ENCODE measurements at places on chromosomes 16 and 17.

DNA sequence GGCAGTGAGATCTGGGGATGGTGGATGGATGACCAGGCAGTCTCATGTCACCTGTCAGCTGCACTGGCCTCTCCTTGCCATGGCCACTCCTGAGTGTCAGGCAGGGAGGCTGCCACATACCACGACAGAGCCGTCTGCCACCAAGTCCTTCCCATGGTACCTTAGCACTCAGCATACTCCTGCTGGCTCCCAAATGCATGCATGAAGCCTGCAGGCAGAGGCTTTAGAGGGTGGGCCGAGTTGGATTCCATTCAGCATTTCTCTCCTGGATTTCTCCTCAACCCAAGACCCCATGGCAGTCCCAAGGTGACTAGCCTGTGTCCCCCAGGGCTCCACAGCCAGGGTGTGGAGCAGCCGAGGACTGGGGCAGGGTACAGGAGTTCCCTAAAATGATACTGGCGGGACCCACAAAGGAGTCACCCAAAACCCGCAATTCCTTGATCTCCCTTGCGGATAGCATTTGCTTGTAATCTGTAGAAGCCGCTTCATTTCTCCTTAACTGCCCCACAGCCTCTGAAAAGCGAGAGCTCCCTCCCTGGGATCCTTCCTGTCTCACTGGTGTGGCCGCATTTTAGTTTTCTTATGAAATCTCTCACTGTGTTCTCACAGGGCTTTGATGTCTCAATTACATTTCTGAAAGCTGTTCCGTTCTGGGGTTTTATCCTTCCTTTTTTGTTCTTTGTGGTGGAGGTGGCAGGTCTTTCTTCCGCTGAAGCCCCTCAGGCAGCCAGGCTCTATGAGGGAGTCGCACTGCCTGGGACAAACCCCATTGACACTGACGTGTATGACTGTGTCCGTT lies 141.4 kb downstream of the SOCS1 start:
- no peak for DNase-seq

DNA sequence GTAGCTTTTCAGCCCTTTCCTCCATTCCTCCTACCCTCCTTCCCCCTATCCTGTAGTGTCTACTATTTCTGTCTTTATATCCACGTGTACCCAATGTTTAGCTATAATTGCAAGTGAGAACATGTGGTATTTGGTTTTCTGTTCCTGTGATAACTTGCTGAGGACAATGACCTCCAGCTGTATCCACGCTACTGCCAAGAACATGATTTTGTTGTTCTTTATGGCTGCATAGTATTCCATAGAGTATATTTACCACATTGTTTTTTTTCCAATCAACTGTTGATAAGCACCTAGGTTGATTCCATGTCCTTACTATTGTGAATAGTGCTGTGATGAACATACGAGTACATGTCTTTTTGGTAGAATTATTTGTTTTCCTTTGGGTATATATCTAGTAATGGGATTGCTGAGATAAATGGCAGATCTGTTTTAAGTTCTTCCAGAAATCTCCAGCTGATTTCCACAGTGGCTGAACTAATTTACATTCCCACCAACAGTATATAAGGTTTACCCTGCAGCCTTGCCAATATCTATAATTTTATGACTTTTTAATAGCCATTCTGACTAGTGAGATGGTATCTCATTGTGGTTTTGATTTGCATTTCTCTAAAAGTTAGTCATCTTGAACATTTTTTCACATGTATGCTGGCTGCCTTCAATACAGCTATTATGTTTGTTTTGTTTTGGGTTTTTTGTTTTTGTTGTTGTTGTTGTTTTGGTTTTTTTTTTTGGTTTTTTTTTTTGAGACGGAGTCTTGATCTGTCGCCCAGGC lies 10.9 kb upstream of the COPRS start:
- DNase-seq, result no peak

GRCh38 chr16:84555418-84556196 lies 51.1 kb upstream of the MEAK7 start:
- DNase-seq, result no peak

GRCh38 chr16:49776734-49777133 lies 79.2 kb downstream of the ZNF423 start:
- DNase-seq, result no peak

- DNase-seq, result no peak
These were observed 1.8 kb downstream of the CACNB1 start for GRCh38 chr17:39195568-39196160.

DNA sequence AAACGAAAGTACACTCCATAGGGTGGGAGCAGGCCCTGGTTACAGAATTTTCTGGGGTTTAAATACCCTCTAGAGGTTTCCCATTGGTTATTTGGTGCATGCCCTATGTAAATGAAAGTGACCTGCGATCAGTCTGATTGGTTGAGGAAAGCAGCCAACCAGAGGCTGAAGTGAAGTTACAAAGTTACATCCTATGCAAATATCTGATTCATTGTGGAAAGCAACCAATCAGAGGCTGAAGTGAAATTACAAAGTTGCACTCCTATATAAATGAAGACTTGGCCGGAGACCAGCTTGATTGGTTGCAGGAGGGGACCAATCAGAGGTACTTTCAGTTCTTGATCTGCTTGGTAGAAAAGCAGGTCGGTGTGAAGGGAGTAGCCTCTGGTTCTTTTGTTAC lies 24.4 kb downstream of the NAA60 start:
- no peak for DNase-seq

GRCh38 chr17:12250973-12251372 lies 230.3 kb downstream of the MAP2K4 start:
- DNase-seq, result no peak

DNA sequence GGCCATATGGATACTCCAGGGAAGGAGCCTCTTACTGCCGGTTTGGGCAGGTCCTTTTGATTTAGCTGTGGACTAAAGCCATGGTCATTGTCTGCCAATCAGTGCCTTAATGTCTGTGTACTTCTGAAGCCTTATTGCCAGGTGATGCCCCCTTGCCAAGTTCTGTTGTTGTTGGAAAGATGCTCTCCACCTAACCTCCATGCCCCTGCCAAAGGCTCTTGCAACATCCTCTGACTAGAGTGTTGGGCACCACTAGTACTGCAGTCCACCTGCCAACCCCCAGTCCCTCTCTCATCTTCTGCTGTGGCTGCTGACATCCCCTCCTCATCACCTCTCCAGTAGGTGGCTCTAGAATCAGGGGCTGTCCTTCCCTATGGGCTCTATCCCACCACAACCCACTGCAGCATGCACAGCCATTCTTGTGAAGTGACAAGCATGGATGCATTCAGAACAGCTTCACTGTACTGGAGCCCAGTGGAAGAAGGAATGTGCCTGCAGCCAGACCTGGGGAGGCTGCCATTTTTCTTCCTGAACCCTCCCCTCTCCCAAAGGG lies 375.3 kb upstream of the CDH5 start:
- DNase-seq, result no peak

DNA sequence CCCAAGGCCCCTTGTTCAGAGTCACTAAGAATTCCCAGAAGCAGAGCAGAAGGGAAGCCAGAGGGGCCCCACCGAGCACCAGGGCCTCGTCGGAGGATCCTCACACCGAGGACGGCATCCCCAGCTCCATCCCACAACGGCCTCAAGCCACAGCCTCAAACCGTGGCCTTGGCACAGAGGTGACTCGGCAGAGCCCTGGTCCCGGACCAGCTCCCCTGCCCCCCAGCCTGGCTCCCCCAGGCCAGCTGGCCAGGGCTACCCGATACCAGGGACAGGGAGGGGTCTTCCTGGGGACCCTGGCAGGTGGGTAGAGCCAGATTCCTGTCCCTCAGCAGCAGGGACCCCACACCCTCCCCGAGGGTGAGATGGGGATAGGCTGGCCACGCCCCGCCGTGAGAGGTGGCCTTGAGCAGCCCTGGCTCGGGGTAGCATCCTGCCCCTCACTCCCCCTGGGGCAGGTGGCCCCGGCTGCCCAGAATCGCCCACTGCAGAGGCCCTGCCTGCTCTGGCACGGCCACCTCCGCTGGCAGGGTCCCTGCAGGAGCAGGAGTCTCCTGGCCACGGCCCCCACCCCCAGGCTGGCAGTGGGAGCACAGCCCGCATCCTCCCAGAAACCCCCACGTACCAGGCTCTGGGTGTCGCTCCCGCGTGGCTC lies 5.6 kb upstream of the PVALEF start:
- no peak for DNase-seq

DNA sequence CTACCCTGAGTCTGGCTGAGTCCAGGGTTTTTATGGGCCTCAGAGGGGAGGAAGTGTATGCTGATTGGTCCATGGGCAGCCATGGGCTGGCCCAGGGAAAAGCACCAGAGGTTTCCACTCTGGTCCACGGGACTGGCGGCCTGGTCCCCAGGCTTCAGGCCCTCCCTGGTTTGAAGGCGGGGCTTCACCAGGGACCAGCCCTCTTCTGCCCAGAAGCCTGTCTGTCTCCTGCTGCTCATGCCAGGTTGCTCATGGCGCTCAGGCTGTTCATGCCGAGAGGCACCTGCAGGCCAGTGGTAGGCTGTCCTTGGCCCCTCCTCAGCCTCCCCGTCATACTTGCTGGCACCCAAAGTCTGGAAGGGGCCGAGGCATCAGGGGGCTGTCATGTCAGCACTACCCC lies 45.0 kb upstream of the CLEC19A start:
- no peak for DNase-seq

GRCh38 chr17:80381416-80381923 lies 33.5 kb upstream of the ENDOV start:
- DNase-seq, result no peak

GRCh38 chr16:78770353-78771091 lies 671.1 kb downstream of the WWOX start:
- no peak for DNase-seq

DNA sequence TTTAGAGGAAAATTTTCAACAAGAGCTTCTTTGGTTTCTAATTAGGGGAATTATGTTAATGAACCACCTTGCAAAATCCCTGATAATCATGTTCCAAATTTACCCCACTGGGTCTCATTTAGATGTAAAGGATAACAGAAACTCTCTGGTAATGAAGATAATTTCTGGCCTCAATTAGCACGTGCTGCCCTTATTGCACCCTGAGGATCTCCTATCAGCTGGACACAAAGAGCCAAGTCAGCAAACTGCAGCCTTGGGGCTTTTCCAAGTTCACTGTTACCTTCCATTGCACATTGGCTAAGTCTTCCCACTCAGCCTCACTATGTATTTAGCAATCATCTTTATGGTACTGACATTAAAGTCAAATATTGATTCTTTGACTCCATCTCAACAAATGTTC lies 78.1 kb downstream of the GP2 start:
- no peak for DNase-seq

DNA sequence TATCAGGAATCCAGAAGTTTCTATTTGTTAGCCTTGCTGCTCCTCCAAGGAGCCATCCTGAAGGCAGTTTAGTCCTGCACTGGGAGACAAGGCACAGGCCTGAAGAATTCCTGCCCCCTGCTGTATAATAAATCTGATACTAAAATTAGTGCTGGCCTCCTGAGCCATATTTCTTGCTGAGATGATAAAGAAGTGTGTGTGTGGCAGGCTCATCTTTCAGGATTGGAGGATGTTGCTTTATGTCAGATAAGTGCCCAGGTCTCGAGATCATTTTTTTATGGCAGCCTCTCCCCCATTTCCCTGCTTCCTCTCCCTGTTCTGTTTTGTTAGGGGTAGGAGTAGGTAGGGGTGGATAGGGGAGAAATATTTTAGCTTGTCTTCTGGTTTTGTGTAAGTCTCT lies 26.0 kb downstream of the MSI2 start:
- DNase-seq, result no peak

DNA sequence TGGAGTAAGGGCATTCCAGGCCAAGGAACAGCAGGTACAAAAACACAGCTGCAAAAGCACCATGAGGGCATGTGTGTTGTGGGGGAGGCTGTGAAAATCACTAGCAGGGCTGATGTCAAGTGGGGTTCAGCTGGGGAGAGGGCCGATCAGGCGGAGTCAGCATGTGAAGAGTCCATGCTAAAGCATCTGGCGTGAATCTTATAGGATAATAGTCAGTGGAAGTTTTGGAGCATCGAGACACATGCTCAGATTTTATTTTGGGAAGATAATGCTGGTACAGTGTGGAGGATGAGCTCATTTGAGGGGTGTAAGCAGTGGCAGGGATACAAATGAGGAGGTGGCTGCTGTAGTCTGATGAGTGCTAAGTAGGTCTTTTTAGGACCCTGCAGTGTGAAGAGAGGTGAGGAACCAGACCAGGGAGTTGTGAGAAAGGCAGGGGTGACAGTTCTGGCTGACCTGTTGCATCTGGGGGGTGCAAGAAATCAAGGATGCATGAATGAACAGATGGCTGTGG lies 30.3 kb downstream of the MMD start:
- DNase-seq, result no peak

- DNase-seq, result no peak
These were observed 6.1 kb downstream of the KRT35 start for GRCh38 chr17:41474863-41475262.

DNA sequence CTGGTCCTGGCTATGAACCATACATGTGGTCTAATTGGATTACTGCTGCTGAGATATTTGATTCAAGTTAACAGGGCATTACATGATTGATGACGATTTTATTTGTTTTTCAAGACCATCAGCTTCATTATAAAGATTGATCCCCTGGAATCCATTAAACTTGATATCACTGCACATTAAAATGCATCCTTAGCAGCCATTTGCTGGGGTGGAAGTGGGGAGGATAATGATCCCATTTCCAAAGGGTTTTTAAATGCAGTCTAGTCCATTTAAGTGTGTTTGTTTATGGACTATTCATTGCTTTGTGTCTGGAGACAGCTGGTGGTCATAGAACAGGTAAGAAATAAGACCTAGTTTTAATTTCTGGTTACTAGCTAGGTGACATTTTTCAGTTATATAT lies 40.9 kb downstream of the ADAMTS18 start:
- no peak for DNase-seq

- DNase-seq, result no peak
These were observed 61.7 kb upstream of the MRC2 start for GRCh38 chr17:62565817-62566216.

- no peak for DNase-seq
These were observed 1.8 kb downstream of the C16orf54 start for GRCh38 chr16:29743827-29744531.

- DNase-seq, result no peak
These were observed 53.0 kb downstream of the SF3B3 start for GRCh38 chr16:70576431-70577255.

DNA sequence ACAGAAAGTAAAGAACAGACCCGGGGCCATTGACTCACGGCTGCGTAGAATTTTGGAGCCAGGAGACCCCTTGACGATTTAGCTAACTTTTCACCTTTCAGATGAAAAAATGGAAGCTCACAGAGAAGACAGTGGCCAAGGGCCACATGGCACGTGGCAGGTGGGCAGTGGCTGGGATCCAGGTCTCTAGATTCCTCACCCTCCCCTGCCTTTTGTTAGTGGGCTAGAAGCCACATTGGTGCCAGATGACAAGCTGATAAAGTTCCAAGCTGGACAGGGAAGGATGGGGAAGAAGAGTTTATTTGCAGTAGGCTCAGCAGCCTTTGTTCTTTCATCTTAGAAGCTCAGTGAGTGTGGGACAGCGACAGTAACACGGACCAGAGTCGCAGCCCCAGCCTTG lies 105.8 kb downstream of the SPACA3 start:
- no peak for DNase-seq

DNA sequence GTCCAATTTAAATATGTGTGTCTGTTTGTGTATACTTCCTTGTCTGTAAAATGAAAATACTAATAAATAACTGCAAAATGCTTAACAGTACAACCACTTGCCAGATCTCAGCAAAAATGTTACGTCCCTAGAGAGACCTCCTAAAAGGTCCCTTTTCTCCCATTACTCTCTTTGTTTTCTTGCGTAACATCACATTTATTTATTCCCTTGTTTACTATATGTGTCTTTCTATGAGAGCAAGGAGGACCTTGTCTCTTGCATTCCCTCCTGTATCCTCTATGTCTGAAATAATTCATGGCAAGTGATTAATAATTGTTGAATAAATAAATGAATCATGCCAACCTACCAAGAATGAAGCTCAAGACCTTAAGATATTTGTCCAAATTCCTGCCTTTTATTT lies 1.9 kb downstream of the ACSM3 start:
- DNase-seq, result no peak

GRCh38 chr17:79154951-79155585 lies 80.4 kb downstream of the ENGASE start:
- no peak for DNase-seq
